ENCODE measurements at places on chromosomes 2 and 18.

GRCh38 chr2:120345608-120346007 is 328 bp upstream of the INHBB start:
- no peak for DNase-seq
- peaks cover 15% of the 10 kb centered on the region for H3K4me1 ChIP-seq
- peak overlapping the region; percentile 26 for H3K4me3 ChIP-seq
- H3K27ac ChIP-seq: no peak overlapping the region

DNA sequence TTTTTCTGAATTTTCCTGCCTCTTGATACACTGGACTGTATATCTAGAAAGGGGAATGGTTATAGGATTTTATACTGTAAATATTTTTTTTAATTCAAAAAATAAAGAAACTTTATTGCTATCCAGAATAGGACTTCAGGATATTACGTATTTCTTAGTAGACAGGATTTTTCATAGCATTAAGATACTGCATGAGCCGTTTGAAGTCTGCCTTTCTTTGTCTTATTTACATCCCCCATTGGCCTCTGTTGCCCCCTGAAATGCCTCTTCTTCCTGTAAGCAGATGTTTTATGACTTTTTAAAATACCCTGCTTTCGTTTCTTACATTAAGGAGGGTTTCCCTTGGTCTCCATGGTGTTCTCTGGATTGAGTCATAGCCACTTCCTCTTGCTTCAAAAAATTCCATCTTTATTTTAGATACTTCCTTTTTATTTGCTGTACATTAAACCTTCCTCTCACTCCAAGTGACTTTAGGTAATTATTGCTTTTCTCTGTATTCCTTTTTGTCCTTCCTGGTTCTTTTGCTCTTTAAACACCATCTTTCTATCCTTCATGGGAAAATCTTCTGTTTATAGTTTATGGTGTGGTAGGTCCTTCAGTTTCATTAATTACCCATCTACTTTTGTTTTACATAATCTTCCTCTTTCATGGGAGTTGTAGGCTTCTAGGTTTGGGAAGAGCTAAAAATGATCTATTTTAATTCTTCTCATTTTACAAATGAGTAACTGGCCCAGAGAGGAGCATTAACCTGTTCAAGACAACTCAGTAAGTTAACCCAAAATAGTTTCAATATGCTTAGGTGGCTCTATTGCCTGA is 72.6 kb downstream of the ZNF532 start:
- H3K27ac ChIP-seq: peak overlapping the region; percentile 26
- H3K27me3 ChIP-seq: no peaks in the 10 kb centered on the region
- no peak for DNase-seq
- peaks cover 4% of the 10 kb centered on the region for H3K4me1 ChIP-seq
- H3K4me3 ChIP-seq: no peak overlapping the region
- H3K36me3 ChIP-seq: peaks cover 40% of the 10 kb centered on the region

GRCh38 chr2:233544200-233544610 is 22.4 kb downstream of the USP40 start:
- no peak overlapping the region for H3K4me3 ChIP-seq
- H3K27ac ChIP-seq: no peak overlapping the region
- H3K4me1 ChIP-seq: no peaks in the 10 kb centered on the region
- H3K27me3 ChIP-seq: no peaks in the 10 kb centered on the region
- H3K36me3 ChIP-seq: peaks cover 45% of the 10 kb centered on the region
- DNase-seq: no peak

DNA sequence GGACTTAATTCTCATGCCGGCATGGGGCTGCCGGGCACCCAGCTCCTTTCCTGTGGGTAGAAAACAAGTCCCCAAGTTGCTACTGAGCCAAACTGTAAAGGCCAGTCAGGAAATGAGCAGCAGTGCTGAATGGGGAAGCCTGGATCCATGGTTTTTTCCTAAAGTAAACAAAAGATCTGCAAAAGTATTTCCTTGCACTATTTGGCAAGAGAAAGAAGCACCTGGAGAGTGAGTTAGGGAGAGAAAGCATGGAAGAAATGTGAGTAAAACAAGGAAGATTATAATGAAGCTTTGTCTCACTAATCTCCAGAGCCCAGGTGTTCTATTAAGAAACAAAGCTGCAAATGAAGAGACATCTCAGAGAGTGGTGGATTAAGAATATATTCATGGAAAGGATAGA is 117.6 kb downstream of the METTL8 start:
- H3K4me3 ChIP-seq: no peak overlapping the region
- H3K27ac ChIP-seq: no peak overlapping the region
- H3K36me3 ChIP-seq: peaks cover 27% of the 10 kb centered on the region
- H3K4me1 ChIP-seq: peaks cover 19% of the 10 kb centered on the region
- H3K27me3 ChIP-seq: no peaks in the 10 kb centered on the region

DNA sequence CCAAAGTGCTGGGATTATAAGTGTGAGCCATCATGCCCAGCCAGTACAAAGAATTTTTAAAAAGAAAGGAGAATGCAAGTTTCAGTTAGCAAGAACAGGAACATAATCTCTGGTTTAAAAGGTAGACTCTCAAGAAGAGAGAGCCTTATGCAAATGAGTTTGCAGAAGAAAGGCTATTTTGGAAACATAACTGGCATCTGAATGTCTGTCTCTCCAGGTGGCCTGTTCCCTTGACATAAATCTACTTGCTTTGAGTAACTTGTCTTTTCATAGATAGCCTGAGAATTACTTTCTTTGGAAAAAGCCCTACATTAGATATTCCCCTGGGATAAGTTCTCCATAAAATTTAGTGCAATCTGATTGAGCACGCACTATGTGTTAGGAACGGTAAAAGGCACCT is 109.6 kb downstream of the ICOS start:
- peaks cover 8% of the 10 kb centered on the region for H3K4me1 ChIP-seq
- H3K4me3 ChIP-seq: no peak overlapping the region
- H3K36me3 ChIP-seq: peaks cover 2% of the 10 kb centered on the region
- H3K27ac ChIP-seq: no peak overlapping the region
- no peak for DNase-seq

- DNase-seq: no peak
- H3K4me3 ChIP-seq: no peak overlapping the region
- no peak overlapping the region for H3K27ac ChIP-seq
- H3K36me3 ChIP-seq: no peaks in the 10 kb centered on the region
Observed at GRCh38 chr2:79585701-79586433, 73.0 kb downstream of the CTNNA2 start.

DNA sequence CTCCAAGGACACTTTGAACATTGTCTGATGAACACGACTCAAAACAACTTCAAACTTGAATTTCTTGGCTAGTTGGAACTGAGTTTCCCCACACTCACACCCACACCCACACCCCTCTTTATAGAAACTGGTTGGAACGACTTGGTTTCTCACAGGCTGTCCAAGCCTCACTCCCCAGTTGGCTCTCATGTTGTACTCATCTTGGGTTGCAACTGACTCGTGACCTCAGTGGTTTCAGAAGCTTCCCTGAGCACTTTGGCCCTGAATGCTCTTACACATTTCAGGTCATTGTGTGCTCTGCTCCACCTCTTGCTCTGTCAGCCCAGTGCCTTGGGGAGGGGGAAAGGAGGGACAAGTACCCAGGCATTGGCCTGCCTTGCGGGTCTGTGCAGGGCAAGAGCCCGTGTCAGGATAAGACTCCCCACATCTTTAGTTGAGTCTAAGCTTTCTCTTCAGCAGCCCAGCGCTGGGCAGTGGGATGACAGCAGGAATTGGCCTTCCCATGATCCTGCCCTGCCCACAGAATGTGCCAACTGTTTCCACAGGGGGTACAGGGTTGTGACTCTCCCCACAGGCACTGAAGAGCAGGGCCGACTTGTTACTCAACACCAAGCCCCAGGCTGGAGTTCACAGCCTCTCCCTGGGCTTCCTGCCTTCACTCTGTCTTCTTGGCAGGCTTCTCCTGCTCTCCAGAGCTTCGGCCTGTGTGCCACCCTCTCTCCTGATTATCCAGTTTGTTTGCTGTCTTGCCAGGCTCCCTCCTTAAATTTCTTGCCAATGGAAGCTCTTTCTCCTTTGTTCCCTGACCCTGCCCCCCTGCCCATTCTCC is 104.6 kb downstream of the RTN4 start:
- H3K36me3 ChIP-seq: no peaks in the 10 kb centered on the region
- DNase-seq: no peak
- H3K27me3 ChIP-seq: no peaks in the 10 kb centered on the region
- H3K4me1 ChIP-seq: no peaks in the 10 kb centered on the region

Measured in mesothelial cell of epicardium (in vitro differentiated cells).